Stimulated activated CD8-positive, alpha-beta memory T cell treated with anti-CD3 and anti-CD28 coated beads, Interleukin-12 subunit alpha, Interleukin-12 subunit beta, amount 100 ng/mL, for 1 hour (primary cell): ENCODE measurements at places on chromosomes 16 and 17.
A peak's percentile ranks its signal among the peaks of the same experiment; 100 is the strongest.

- no peak for DNase-seq
Observed at GRCh38 chr17:50691550-50692447, 15.9 kb downstream of the ANKRD40 start.

GRCh38 chr17:47210105-47210504, 957 bp downstream of the MYL4 start:
- no peak for DNase-seq

DNA sequence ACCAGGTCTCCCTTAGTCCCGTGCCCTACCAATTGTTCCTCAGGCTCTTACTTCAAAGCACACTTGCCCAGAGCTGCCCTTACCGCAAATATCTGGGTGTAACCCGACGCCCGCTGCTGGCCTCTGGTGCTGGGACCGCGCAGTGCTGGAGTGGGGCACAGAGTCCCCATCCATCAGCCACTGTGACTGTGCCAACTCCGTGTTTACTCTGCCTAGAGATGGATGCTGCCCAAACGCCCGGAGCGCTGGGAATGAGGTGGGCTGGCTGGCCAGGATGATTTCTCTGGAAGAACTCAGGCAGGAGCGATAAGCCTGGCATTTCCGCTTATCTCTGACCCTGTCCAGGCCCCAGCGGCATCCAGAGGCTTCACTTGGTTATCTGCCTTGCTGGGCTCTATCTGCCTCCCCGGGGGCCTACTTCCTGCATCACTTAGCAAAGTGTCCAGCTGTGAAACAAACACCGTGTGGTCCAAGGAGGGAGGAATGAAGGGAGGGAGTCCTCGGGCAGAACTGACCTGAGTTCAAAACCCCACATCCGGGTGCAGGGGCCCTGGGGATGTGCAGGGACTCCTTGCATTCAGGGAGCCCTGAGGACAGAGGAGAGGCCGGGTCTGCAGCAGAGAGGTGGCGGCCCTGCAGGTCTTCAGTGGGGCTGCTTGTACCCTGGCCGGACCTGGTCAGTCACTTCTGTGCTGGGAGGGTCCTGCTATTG, 9.4 kb upstream of the MYLK3 start:
- DNase-seq: no peak

- peak; percentile 57 for DNase-seq
Observed at GRCh38 chr17:20121359-20122253, 112.4 kb downstream of the SPECC1 start.

DNA sequence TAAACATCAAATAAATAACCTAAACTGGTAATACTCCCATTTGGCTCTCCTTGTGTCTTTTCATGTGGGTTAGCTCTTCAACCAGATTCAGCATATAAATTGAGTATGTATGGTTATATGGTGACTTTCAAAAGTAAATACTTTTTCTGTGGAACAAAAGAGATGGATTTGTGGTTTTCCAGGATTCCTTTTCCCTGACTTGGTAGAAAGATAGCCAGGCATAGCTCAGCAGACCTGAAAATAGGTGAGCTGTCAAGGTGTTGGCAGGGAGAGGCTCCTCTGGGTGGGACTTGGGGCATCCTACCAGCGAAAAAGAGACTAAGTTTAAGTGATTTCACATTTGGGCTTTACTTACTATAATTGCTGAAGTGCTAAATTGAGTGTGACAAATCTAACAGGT, 80.3 kb downstream of the FTO start:
- no peak for DNase-seq

DNA sequence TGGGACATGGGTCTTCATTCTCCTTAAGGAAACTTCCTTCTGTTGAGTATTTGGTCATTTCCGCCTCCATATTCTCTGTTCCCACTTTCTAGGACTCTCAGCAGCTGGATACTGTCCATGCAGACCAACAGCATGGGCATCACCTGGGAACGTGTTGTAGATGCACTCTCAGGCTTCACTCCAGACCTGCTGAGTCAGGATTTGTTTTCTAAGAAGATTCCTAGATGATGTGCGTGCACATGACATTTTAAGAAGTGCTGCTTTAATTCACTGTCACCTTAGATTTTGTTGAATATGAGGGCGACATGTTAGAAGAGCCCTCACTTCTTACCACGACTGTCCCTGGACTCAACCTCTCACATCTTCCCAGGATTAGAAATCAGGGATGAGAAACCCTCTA, 10.0 kb upstream of the SDK2 start:
- DNase-seq: no peak

- no peak for DNase-seq
Observed at GRCh38 chr16:12089492-12090150, 113.1 kb downstream of the SNX29 start.

- DNase-seq: no peak
Observed at GRCh38 chr16:81067166-81067565, 9.9 kb downstream of the C16orf46 start.

DNA sequence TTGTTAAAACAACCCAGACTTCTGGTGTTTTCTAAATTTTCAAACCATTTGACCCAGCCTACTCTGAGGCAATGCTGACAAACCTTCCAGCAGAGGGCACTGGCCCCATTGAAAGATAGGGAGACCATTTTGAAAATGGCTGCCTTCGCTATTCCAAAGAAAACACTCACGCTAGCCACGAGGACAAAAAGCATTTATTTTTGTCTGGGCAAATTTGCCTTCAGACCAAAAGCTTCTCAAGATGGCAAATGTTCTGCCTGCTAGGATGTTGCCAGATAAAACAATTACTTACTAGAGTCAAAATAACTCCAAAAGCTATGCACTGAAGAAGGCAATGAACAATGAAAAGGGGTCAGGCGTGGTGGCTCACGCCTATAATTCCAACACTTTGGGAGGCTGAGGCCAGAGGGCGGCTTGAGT, 296.7 kb upstream of the IRX5 start:
- DNase-seq: no peak

- no peak for DNase-seq
Observed at GRCh38 chr16:50609471-50609870, 61.3 kb downstream of the NKD1 start.
